ENCODE measurements at places on chromosomes 11 and 22. TPM values are rescaled to one million over a fixed set of nuclear protein-coding genes. Genes with fewer than 3 reads are reported as not detected.

The NRXN2 gene
- 8.5 TPM for total RNA-seq

The DGCR6 gene
- 4.9 TPM for total RNA-seq

The CECR2 gene
- 34.6 TPM for total RNA-seq

DNA sequence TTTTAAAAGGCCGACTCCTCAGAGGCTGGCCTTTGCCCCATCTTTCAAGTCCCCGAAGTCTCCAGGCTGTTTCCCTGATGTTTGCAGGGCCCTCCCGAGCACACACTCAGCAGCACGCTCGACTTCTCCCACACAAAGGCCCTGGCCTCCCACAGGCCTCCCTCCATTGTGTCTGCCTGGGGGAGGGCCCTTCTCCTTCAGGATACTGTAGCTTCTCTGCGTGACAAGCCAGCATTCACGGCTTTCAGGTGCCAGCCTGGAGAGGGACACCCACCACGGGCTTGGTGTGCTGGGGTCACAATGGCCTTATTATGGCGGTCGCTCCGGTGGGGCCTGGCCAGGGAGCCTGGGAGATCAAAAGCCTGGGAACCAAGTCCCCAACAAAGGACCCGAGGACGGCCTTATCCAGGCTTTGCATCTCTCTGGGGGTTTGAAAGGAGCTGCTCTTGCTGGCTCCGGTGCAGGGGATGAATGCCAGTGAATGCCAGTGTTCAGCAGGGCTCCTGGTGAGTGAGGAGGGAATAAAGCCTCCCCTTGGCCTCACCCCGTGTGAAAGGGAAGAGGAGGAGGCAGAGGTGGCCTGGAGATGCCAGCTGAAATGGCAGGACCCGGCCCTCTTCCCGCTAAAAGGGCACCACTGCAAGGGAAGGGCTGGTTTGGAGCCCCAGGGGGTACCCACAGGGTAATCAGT lies 55.0 kb downstream of the TRAF6 start:
- peaks cover 3% of the 10 kb centered on the region for H3K36me3 ChIP-seq
- H3K4me1 ChIP-seq = peaks cover 61% of the 10 kb centered on the region
- peak overlapping the region; percentile 74 for H3K4me3 ChIP-seq
- no peaks in the 10 kb centered on the region for H3K27me3 ChIP-seq

DNA sequence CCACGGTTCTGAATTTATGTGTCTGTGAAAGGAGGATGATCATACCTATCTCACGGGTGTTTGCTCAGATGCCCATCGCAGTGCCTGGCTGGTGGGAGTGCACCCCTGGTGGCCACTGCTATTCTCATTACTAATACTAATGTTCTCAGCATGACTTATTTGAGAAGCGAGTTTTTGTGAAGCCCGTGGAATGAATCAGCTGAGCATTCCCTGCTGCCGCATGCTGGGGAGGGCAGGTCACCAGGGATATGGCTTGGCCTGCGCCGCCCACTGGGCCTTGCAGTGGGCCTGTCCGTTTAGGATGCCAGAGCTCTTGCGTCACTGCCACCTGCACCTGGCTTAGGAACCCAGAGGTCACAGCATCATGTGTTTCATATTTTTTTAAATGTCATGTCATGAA lies 16.9 kb downstream of the CTTN start:
- peaks cover 19% of the 10 kb centered on the region for H3K36me3 ChIP-seq
- H3K4me3 ChIP-seq = no peak overlapping the region
- DNase-seq = no peak
- H3K27ac ChIP-seq = no peak overlapping the region

GRCh38 chr11:59011655-59012397 lies 72.5 kb downstream of the GLYATL1 start:
- no peak for DNase-seq
- H3K27me3 ChIP-seq = peaks cover 2% of the 10 kb centered on the region
- no peaks in the 10 kb centered on the region for H3K4me1 ChIP-seq
- H3K27ac ChIP-seq = no peak overlapping the region

DNA sequence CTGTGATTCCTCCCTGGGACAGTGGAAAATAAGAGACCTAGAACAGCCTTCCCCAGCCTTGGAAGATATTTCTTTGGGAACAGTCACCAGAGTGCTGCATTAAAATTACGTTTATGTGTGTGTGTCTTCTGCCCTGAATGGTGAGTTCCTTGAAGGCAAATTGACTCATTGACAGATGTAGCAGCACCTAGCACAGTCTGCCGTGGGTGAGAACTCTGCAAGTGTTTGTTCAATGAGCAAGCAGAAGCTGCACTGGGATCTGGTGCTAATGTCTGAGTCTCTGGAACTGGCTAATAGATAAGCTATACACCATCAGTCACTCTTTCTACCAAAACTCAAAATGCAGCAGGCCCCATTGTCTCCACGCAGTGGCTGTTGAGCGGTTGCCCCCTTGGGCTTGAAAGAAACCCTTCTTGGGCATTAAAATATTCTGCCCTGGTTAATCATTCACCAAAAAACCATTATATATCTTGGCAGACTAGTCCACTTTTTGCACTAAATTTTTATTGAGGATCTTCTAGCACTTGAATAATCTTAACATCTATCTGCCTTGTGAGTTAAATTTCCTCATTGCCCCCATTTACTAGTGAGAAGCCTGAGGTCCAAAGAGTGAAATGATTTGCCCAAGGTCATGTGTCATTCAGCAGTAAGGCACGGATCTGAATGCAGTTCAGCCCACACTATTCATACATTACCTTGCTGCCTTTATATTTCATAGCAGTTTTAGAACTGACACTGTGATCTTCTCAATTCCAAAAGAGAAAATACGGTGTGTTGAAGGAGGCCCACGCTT lies 87.8 kb upstream of the GALNT18 start:
- H3K4me1 ChIP-seq = peaks cover 12% of the 10 kb centered on the region
- no peaks in the 10 kb centered on the region for H3K27me3 ChIP-seq
- no peaks in the 10 kb centered on the region for H3K36me3 ChIP-seq

DNA sequence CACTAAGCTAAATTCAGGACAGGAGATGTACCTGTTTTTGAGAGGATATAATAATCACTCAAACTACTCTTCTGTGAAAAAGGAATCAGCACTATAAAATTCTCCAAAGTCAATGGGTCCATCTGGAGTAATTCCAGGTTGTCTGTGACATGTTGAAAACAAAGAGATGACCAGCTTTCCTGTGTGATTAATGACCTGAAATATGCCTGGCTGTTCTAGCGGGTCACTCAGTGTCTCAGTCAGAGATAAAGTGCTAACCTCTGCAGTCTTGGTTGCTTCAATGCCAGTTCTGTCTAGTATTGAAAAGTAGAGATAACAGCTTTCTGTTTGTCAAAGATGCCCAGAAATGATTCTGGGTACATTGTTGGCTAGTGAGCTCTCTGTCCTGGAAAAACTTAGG lies 722.6 kb upstream of the TENM4 start:
- H3K36me3 ChIP-seq = no peaks in the 10 kb centered on the region
- DNase-seq = no peak
- no peak overlapping the region for H3K27ac ChIP-seq
- H3K4me1 ChIP-seq = peaks cover 10% of the 10 kb centered on the region
- no peak overlapping the region for H3K4me3 ChIP-seq

GRCh38 chr22:38461057-38461413 lies 6.0 kb upstream of the KCNJ4 start:
- H3K4me3 ChIP-seq = peak overlapping the region; percentile 39
- H3K27ac ChIP-seq = no peak overlapping the region
- peaks cover 38% of the 10 kb centered on the region for H3K27me3 ChIP-seq
- no peaks in the 10 kb centered on the region for H3K36me3 ChIP-seq
- no peak for DNase-seq

DNA sequence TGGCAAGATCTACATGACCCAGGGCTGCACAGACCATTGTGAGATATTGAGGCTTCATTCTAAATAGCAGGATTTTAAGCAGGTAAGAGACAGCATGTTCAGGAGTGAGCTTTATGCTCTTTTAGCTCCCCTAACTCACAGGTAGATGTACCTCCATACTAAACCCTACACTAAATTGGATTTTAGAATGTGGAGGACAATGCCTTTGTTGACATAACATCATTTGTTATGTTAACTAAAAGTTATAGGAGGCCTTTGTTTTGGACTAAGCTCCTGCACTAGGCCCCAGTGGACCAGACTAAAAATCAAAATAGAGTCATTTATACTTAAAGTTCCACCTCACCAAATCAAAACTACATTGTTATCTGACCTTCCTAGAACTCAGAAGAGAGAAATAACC lies 6.8 kb downstream of the DDIAS start:
- no peak for DNase-seq
- H3K27ac ChIP-seq = peak overlapping the region; percentile 85
- no peaks in the 10 kb centered on the region for H3K27me3 ChIP-seq
